ENCODE measurements at places on chromosomes 7 and 10.

GRCh38 chr7:128962899-128963298 is 25.2 kb downstream of the IRF5 start:
- no peak for DNase-seq

DNA sequence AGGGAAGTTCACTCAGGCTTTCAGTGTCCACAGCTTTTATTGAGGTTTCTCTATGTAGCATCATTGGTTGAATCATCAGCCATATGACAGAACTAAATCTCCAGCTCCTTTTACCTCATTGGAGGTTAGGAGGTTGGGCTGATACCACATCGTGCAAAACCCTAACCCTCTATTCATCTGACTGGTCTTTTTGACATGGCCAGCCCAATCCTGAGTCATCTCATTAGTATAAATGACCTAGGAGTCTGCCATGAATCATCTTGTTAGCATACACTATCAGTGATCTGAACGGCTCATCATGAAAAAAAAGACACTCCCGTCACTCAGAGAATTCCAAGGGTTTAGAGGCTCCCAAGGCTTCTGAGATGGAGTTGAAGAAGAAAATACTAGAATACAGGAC is 669.8 kb upstream of the POT1 start:
- no peak for DNase-seq

GRCh38 chr7:79749856-79750255 is 296.4 kb upstream of the MAGI2 start:
- peak; percentile 64 for DNase-seq

- DNase-seq, result peak; percentile 90
Measured at GRCh38 chr7:139860090-139860775, 31.2 kb downstream of the TBXAS1 start.

- no peak for DNase-seq
Measured at GRCh38 chr10:92213049-92213448, 77.8 kb downstream of the CPEB3 start.

DNA sequence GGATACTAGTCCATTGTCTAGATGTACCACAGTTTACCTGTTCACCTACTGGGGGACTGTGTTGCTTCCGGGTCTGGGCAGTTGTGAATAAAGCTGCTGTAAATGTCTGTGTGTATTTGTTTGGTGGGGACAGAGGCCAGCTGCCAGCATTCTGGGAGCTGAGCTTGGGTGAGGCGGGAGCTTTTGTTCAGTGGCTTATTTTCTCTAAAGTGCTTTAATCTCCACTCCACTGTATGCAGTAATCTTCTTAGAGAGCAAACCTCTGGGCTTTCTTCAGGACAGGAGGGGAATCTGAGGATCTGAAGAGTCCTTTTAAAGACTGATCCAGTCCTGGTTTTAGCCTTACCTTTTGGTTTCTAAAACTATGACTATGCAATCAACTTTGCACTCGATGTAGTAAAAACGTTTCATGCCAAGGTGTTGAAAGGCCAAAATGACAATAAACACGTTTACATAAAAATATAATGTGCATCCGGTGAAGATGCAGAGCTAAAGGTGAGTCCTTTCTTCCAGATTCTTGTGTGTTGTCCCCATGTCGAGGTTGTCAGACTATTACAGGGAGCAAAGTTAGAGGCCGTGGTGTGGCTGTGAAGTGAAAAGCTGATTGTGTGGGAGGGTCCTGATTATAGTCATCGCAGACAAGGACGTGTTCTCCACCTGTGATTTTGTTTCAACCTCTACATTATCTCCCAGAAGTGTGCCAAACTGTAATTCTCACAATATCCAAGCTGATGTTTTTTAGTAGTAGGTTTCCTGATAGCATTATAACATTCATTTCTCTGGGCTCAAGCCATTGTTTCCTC is 279.8 kb downstream of the CAMK1D start:
- no peak for DNase-seq

DNA sequence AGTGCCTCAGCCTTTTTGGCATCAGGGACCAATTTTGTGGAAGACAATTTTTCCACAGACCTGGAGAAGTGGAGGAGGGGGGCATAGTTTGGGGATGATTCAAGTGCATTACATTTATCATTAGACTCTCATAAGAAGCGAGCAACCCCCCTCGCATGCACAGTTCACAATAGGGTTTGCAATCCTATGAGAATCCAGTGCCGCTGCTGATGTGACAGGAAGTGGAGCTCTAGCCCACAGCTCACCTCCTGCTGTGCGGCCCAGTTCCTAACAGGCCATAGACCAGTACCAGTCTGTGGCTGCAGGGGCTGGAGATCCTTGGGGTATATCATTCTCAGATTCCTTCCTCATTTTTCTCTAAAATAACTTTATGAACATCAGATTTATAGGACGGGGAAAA is 50.8 kb downstream of the ATAD1 start:
- DNase-seq, result no peak

- no peak for DNase-seq
Measured at GRCh38 chr7:82257118-82257695, 186.4 kb downstream of the CACNA2D1 start.

DNA sequence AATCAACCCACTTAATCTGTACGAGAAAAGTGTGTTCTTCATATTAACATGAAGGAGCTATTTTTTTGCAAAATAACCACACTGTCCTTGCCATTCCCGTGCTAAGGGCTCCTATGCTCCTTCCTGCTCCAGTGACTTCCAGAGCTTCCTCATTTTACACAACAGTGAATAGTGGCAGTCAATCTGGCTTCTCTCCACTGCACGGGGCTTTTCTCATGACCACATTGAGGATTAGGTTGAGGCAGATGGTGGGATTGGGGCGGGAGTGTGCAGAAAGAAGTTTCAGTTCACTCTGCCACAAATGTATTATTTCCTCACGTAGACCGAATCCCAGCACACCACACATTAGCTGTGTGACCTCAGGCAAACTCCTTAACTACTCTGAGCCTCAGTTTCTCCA is 235.1 kb downstream of the ARHGAP12 start:
- DNase-seq, result no peak

- DNase-seq, result peak; percentile 21
Measured at GRCh38 chr7:108454674-108455550, 1.3 kb downstream of the NRCAM start.

GRCh38 chr7:134985894-134986362 is 380 bp upstream of the AGBL3 start:
- DNase-seq, result no peak

DNA sequence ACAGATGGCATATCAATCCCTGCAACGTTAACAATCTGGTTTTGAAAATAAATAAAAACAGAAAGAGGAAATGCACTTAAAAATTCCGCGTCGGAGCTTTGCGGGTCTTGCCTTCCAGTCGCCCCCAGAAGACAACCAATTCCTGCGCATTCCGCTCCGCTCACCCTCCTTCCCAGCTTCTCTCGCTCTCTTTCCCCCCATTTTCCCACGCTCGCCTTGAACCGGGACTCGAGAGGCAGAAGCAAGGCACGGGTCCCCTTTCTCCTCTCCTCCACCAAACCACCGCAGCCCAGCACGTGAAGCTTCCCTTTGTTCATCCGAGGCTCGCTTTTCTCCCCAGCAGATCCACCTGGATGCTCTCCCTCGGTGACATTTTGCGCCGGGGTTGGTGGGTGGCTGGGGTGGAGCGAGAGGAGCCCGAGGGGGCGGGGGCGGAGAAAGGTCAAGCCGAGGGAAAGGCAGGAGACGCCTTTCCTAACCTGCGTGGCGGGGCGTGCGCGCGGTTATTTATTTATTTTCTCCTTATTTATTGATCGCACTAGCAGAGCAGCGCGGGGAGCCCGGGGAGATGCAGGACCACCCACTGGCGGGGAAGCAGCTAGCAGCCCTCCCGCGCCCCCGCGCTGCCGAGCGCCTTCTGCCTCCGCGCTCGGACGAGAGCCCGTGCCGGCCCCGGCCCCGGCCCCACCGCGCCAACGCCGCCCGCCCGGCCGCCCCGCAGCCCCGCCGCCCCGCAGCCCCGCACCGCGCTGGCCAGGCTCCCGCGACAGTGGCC is at the start of gene KCND2:
KCND2 (plus strand) TSS at position 475 of the 775 bp plus-strand sequence.
- DNase-seq, result peak; percentile 3

- no peak for DNase-seq
Measured at GRCh38 chr7:105087981-105088380, 74.0 kb downstream of the KMT2E start.

DNA sequence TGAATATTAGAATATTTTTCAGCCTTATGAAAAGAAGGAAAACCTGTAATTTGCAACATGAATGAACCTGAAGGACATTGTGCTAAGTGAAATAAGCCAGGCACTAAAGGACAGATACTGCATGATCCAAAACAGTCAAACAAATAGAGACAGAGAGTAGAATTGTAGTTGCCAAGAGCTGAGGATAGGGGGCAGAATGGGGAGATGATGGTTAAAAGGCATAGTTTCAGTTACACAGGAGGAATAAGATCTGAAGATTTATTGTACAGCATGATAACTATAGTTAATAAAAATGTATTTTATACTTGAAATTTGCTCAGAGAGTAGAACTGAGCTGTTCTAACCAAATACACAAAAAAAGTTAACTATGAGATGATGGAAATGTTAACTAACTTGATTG is 149.0 kb upstream of the TMEM106B start:
- peak; percentile 24 for DNase-seq

GRCh38 chr10:76882245-76882644 is 755.4 kb downstream of the KCNMA1 start:
- DNase-seq, result peak; percentile 79

- DNase-seq, result no peak
Measured at GRCh38 chr10:119401671-119402395, 140.7 kb downstream of the RGS10 start.

- DNase-seq, result peak; percentile 29
Measured at GRCh38 chr10:45419676-45420025, 45.6 kb downstream of the ALOX5 start.

- no peak for DNase-seq
Measured at GRCh38 chr7:88480271-88480670, 173.6 kb upstream of the STEAP4 start.

DNA sequence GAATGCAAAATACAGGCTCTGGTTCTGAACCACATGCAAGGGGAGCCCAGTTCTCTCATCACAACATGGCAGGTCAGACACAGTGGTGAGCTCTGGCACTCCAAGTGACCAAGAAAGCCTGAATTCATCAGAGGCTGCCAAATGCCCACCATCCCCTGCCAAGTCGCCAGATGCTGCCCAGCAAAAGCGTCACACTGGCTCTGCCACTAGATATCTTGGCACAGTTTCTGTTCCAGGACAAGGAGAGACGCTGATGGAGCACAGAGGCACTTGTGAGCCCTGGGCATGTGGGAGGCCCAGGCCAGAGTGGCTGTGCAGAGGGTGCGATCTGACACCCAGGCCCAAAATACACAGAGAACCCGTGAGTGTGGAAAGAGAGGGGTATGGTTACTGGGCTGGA is 57.8 kb downstream of the GAD2 start:
- no peak for DNase-seq

- DNase-seq, result peak; percentile 86
Measured at GRCh38 chr7:25098096-25099046, 26.7 kb downstream of the CYCS start.

GRCh38 chr10:99788598-99789256 is 6.3 kb downstream of the ABCC2 start:
- DNase-seq, result no peak

GRCh38 chr10:95459446-95460045 is 101.6 kb downstream of the SORBS1 start:
- no peak for DNase-seq

DNA sequence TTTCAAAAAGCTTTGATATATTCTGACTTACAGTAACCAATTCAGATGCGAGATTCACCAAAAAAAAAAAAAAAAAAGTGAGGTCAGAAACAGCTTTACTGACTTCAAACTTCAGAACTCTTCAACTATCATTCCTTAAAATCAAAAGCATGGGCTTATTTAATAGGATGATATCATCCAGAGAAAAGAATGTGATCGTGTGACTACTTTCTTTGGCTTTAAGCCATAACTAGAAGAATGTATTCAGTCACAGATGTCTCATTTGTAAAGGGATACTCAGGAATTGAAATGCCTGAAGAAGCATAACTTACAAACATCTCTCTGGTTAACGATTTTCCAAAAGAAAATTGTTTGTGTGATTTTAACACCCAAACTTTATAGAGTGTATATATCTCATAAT is 11.5 kb downstream of the TPK1 start:
- DNase-seq, result no peak

DNA sequence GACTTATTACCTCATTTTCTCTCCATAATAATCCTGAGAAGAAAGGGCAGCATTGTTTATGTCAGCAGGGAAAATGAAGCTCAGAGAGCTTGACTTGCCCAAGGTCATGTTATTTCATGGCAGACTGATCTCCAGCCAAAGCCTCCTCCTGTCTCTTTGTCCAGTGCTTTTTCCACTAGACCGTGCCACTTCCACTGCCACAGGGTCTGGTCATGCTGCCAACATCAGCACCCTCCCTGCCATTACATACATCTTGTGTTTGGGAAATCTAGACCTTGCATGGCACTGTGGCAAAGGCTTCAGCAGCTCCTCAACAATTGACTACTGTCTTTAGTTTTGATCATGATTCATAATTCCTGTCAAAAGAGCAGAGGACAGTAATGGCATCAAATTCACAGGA is 25.1 kb downstream of the NRCAM start:
- DNase-seq, result no peak

DNA sequence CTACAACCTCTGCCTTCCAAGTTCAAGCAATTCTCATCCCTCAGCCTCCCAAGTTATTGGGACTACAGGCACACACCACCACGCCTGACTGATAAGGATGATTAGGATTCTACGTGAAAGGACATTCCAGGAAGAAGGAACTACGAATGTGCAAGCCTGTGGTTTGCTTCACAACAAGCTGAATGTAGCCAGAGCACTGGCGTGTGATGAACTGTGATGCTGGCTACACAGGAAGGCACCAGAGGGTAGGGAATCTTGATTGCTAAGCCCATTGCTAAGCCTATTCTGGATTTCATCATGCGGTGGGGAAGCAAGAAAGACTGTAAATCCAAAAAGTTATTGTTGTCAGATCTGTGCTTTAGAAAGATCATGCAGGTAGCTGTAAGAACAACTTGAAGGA is 72.3 kb upstream of the SRRM3 start:
- DNase-seq, result no peak

DNA sequence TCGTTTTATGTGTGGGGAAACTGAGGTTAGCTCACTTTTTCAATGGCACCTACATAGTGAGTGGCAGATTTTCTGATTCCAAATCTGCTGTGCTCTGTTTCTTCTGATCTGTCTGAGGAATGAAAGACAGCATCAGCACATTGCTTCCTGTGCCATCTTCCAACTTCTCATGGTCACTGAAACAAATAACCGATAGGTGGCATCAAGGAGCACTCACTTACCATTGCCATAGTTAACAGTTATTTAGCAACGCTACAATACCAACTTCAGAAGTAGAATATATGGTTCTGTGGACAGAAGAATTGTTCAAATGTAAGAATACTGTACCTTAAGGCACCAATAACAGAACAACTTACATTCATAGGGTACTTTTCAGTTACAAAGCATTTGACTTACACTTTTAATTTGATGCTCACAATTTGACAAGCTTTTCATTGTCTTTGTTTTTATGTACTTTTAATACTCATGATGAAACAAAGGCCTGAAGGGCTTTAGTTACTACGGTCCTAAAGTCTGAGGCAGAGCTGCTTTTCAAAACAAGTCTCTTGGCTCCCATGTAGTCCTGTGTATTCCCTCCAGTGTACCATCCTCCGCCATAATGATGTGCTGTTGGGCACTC is 228.9 kb upstream of the TCF7L2 start:
- peak; percentile 68 for DNase-seq
